ENCODE measurements at places on chromosomes 1 and 21.
A peak's percentile ranks its signal among the peaks of the same experiment; 100 is the strongest.

GRCh38 chr21:35340273-35340672 is 291.2 kb upstream of the RUNX1 start:
- DNase-seq = no peak

DNA sequence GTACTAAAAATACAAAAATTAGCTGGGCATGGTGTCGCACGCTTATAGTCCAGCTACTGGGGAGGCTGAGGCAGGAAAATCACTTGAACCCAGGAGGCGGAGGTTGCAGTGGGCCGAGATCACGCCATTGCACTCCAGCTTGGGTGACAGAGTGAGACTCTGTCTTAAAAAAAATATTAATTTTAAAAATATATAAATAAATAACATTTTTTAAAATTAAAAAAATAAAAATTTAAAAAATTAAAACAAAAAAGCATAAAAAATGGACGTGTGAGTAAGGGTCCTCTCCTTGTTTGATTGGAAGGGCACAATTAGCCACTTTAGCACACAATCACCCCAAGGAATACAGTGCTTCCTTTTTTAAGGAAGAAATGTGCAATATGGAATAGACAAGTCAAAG is 18.6 kb downstream of the EBNA1BP2 start:
- no peak for DNase-seq

DNA sequence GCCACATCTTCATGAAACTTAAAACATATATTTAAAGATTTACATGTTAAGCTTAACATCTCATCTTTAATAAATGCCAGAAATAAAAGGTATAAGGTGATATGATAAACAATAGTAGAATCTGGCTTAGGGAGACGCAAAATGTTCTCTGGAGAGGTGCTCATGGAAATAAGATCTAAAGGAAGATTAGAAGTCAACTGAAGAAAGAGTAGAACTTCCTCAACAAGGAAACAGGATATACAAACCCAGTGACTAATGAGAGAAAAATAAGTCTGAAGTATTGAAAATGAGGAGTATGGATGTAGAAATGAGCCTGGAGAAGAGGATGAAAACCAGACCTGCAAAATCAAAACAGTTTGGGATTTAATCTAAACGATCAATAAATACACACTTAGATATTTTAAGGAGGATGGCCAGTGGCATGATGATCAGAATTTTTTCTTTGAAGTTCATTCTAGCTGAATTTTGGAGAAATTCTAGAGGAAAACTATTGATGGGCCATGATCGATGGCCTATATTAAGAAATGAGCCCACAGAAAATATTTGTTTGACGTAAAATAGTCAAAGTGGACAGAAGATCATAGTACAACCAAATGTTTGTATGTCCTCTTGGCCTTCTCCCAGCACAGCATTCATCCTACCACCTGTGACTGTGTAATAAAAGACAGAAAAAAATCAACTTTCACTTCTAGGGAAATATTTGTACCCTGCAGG is 387.9 kb upstream of the PTBP2 start:
- no peak for DNase-seq

DNA sequence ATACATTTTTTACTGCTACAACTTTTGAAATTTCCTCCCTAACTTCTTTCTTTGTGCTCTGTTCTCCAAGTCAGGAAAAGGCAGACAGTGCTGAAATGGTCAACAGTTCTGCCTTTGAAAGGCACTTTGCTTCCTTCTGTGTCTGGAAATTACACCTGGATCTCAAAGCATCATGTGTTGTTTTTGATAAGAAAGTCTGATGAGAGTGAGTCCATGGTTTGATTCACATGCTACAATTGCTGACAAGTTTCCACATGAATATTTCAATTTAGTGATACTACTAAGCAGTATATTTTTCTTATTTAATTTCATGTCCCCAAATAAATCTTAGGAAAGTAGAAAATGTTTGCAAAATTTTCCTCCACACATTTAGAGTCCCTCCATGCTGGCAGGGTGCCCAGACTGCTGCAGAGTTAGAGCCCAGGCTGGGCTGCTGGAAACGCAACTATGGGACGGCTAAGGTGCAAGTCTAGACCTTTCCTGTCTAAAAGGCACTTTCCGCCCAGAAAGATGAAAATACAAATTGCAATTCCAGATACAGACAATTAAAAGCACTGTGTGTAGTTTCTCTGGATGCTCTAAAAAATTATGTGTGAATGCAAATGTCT is 96.6 kb upstream of the RUNX1 start:
- DNase-seq = no peak

DNA sequence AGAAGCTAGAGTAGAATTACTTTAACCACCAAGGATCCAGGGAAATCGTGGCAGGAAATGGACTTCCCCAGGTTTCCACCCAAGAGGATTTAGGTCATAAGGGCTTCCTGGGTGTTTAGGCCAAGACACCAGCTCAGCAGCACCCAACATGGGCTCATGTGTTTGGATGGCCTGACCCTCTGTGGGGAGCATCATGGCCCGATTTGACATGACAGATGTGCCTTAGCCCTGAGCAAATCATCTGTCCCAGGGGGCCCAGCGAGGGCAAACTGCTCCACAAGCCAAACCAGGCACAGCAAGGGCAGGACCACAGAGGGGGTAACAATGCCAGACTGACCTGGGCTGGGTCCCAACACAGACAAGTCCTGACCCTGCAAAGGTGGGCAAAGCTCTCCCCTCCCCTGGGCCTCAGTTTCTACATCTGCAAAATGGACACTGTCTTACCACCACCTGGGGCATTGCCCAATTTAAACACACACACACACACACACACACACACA is 232.8 kb downstream of the MATN1 start:
- no peak for DNase-seq

GRCh38 chr1:2552189-2552588 is 4.0 kb upstream of the TNFRSF14 start:
- no peak for DNase-seq

GRCh38 chr1:111099289-111099688 is 40.6 kb downstream of the DRAM2 start:
- no peak for DNase-seq

GRCh38 chr1:94528299-94528698 is 13.3 kb downstream of the F3 start:
- no peak for DNase-seq

GRCh38 chr1:16235944-16236510 is 956 bp downstream of the CPLANE2 start:
- peak; percentile 42 for DNase-seq

DNA sequence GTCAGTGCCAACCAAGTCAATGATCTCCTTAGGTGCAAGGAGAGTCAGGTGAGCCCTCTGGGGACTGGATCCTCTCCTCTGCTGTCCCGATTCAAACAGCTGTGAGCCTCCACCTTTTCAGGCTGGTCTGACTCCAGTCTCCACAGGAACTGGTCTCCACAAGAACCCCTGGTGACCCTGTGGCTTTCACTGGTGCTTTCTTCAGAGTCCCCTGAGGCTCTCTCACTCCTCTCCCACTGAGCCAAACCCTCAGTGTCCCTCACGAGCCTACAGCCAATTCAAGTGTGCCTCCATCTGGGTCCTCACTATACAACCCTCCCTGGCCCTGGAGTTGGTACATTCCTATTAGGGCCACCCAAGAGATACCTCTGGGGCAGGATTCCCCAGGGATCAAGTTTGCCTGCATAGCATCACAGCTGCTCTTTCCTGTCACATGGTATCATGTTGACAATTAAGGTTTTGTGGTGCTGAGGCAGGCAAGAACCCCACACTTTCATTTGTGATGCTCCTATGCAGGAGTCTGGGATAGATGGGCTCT is 5.2 kb upstream of the NGF start:
- no peak for DNase-seq

DNA sequence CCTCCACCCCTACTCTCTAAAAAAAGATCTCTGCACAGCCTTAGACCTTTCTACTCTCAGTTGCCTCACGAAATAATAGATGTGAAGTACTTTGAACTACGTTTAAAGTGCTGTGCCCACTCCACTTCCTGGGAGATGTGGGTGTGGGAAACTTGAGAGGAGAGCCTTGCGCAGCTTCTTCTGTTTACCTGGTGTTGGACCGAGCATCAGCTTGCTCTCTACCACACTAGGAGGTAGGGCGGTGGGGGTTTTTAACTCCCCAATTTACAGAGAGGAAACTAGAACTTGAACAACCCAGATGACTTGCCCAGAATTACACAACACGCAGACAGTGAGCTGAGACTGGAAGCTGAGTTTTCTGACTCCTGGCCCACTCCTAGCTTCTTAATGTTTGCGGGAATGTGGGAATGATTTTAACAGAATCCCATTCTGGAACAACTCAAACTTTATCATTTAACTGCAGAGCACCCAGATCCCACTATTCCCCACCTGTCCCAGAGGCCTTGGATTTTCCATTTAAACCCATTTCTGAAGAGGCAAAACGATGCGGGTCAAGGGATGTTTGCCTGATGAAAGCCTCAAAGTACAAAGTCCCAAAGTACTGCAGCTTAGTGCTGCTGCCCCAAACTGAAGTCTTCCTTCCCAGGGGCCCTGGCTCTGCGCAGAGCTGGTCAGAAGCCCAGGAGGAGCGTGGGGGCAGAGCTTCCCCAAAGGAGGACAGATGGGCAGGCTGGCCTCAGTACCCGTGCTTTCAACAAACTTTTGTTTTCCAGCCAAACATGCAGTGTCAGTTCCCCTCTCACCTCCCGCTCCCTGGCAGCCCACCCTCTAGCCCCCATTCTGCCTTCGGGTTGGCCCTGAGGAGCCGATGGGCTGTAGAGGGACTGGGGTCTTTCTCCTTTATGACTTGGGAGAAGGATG is 19.0 kb downstream of the BTG2 start:
- no peak for DNase-seq

- DNase-seq = no peak
Measured at GRCh38 chr1:214251354-214251753, 29.6 kb upstream of the SMYD2 start.

- DNase-seq = no peak
Measured at GRCh38 chr1:225635649-225636048, 17.3 kb downstream of the ENAH start.

GRCh38 chr1:91273875-91274274 is 130.8 kb downstream of the HFM1 start:
- no peak for DNase-seq

DNA sequence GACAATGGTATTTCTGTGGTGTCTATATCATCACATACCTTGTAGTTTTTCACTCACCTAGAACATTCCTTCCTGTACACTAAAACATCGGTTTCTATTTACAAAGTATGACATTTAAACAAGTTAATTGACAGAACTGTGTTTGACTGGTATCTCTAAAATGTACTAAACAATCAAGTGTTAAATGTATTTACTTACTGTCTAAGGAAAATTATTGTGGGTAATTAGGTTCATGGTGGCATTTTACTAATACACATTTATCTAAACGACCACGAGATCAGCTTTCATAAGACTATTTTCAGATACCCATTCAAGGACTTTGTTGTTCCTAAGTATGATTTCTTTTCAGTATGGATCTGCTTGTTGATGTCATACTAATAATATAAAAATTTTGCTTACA is 115.2 kb downstream of the ADGRL2 start:
- no peak for DNase-seq

- DNase-seq = no peak
Measured at GRCh38 chr1:31715873-31716220, 12.0 kb upstream of the COL16A1 start.

DNA sequence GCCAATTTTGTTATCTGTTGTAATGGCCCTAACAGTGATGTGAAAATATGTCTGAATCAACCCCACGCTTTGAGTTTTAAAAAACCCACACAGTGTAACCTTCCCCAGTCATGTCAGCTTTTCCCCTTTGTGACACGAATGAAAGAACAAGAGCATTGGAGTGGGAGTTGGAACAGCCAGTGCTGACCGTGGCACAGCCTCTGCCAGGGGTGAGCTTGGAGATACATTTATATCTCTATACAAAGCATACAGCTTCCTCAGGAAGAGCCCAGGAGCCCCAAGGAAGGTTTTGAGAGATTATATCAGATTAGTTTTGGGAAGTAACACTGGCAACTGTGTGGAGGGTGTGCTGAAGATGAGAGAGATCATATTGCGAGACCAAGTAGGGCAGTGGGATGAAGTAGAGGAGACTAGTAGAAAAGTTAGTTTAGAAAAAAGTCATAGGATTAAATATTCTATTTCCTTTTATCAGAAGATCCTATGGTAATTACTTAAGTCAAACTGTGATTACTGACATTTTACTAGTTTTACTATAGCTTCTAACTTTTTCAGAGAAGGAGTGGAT is 15.9 kb downstream of the LRRC8B start:
- no peak for DNase-seq

DNA sequence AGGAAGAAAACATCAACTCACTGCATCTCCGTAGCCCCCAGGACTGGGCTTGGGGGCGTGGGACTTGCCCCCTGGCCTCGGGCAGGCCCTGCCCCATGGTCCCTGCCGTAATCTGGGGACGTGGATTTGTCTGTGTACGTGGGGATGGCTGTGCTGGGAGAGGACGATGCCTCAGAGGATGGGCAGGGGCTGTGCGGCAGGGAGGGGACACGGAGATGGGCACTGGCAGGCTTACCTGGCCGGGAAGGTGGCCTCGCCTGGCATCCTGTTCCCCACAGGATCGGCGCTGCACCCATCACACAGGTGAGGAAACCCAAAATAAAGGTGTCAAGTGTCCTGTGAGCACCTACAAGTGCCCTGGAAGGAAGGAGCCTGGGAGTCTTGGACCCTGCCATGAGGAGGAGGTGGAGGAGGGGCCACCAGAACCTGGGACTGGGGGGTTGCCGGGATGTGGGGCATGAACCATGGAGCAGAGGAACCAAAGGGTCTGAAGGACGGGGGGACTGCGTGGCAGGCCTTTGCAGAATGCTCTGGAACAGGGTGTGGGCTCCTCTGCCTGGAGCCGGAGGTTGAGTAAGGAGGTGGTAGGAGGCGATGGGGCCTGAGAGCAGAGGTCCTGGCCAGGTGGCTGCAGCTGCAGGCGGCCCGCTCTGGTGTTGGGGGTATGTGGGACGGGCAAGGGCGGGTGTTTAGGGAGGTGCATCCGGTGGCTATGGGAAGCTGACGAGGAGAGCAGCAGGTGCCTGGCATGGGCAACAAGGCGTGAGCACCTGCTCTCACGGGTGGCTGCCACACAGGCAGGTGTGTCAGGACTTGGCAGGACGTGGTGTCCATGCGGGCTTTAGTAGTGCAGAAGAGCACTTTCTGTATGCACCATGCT is 27.8 kb upstream of the LRRC3 start:
- DNase-seq = peak; percentile 78

DNA sequence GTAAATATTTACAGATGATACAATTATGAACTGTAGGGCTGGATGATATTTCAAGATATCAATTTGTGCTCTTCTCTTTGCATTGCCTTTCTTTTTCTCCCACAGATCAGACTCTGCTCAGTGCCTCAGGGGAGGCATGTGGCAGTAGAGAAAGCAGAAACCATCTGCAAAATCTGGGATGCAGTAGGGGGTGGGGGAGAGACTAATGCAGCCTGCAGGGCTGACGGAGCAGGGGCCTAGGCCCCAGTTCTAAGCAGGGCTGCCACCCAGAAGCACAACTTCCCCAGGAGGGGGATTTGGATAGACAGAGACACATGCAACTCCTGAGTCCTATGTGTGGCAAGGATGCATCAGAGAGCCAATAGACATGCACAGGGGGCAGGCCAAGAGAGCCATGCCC is 511.6 kb downstream of the SMYD3 start:
- no peak for DNase-seq
